ENCODE measurements at places on chromosomes 16 and 17.

GRCh38 chr16:13915033-13915635, 4.8 kb upstream of the ERCC4 start:
- no peak for DNase-seq
- no peak overlapping the region for H3K27ac ChIP-seq
- H3K36me3 ChIP-seq = no peaks in the 10 kb centered on the region

- no peak for DNase-seq
- H3K4me3 ChIP-seq = no peak overlapping the region
- H3K4me1 ChIP-seq = no peaks in the 10 kb centered on the region
- no peak overlapping the region for H3K27ac ChIP-seq
- no peaks in the 10 kb centered on the region for H3K36me3 ChIP-seq
These were observed 547.6 kb downstream of the WWOX start for GRCh38 chr16:78647019-78647418.

- H3K27ac ChIP-seq = no peak overlapping the region
- peaks cover 12% of the 10 kb centered on the region for H3K36me3 ChIP-seq
- peaks cover 10% of the 10 kb centered on the region for H3K4me1 ChIP-seq
- H3K27me3 ChIP-seq = no peaks in the 10 kb centered on the region
- no peak for DNase-seq
These were observed 2.3 kb upstream of the SOX9 start for GRCh38 chr17:72118335-72119076.

DNA sequence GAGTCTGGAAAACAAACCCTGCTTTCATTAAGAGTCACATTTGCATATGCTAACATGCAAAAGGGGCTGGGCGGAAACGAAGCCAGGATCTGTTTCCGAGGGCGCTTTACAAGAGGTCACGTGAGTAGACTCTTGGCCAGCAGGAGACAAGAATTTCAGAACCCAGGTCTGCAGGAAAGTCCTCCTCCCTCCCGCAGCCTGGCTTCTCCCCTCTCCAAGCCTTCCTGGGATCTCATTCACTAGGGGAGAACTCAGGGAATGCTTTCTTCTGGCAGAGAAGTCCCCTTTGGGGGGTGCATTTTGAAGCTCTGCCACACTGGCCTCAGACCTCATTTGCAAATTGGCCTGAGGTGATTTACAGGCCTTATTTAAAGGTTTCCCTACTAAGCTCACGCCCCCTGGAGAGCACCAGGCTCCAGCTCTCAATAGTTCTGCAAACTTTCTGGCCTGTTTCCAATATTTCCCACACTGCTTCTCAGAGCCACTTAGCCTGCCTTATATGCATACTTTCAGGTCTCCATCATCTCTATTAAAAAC, 57.2 kb upstream of the CACNG5 start:
- H3K27me3 ChIP-seq = no peaks in the 10 kb centered on the region
- no peak overlapping the region for H3K27ac ChIP-seq
- H3K4me3 ChIP-seq = no peak overlapping the region
- H3K4me1 ChIP-seq = no peaks in the 10 kb centered on the region
- DNase-seq = no peak

GRCh38 chr17:35488991-35489390, 40.4 kb upstream of the SLFN13 start:
- no peak for DNase-seq
- no peaks in the 10 kb centered on the region for H3K36me3 ChIP-seq
- H3K27me3 ChIP-seq = peaks cover 100% of the 10 kb centered on the region
- H3K4me1 ChIP-seq = no peaks in the 10 kb centered on the region
- H3K27ac ChIP-seq = no peak overlapping the region
